Endothelial cell of umbilical vein (primary cell): ENCODE measurements at places on chromosomes 3 and 15. TPM values are rescaled to one million over a fixed set of nuclear protein-coding genes. Genes with fewer than 3 reads are reported as not detected.

The POLQ gene
- total RNA-seq = 9.5 and 10.8 TPM in 2 replicates

The CPNE9 gene
- total RNA-seq = not detected in 2 replicates

The INKA1 gene
- 24.0 and 26.5 TPM in 2 replicates for total RNA-seq

The ROPN1 gene
- not detected in 2 replicates for total RNA-seq

The PLCH1 gene
- not detected in 2 replicates for total RNA-seq
